ENCODE measurements at places on chromosomes 13 and 19.

DNA sequence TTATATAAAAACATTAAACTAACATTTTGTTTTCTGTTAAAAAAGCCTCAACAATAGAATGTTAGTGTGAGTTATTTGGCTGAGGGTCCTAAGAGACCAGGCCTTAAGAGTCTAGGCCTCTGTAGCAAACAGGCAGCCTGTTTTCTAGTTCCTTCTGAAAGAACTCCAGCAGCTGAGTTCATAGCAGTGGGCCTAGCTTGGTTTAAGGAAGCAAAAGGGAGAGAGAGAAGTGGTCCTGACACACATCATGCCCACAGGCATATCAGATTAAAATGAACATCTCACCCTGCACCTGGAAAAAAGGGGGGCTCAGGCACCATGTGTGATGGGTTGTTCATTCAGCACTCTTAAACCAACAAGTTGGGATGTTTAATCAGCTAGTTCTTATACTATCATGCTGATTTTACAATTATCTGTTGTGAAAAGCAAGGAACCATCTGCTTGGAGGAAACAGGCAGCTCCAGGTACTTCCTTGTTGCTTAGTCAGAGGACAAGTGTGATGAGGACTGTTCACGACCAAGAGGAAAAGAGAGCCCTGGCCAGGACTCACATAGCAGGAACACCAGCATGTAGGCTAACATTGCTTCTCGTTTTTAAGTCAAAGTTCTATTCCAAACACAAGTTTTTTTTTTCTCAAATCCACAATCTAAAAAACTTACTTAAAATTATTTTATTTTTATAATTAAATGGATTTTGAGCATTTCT is 81.3 kb upstream of the FRY start:
- no peak for DNase-seq

- DNase-seq = no peak
Measured at GRCh38 chr13:27524981-27525975, 74.9 kb upstream of the MTIF3 start.

DNA sequence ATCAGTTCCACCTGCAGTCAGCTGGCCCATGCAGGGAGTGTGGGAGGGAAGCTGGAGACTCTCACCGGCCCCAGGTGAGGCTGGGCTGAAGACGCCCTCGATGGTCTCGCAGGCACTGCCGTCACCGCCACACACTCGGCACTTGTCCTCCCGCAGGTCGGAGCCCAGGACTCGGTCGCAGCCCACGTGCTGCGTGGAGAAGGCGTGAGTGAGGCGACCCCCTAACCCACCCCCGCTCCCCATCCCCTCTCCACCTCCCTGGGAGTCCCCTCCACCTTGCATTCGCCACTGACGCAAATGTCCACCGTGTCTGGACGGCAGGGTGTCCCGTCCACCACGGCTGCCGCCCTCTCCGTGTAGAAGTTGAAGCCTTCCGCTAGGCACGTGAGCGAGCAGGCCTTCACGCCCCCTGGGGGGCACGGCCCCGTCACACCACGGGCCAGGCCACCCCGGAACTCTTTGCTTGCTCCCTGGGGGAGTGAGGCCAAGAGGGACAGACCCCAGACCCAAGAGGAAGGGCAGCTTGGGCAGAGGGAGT is 12.0 kb upstream of the MYO1F start:
- DNase-seq = no peak

GRCh38 chr19:47190167-47190727 is 40.8 kb downstream of the BBC3 start:
- DNase-seq = peak; percentile 22

GRCh38 chr19:755063-755462 is 4.2 kb downstream of the MISP start:
- no peak for DNase-seq

DNA sequence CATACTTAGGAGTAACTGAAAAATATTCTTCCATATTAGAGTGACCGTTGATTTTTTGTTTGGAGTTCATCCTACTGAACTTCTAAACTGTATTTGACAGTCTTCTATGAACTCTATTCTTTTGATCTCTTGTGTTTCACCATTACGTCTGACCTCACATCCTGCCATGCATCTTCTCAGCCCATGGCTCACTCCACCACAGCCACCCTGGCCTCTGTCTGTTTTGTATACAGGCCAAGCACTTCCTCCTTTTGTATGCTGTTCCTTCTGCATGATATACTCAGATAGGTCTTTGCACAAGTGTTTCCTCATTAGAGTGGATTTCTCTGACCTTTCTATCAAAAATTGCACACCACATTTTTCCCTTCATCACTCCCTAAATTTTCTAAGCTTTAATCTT is 119.9 kb downstream of the MAB21L1 start:
- no peak for DNase-seq

DNA sequence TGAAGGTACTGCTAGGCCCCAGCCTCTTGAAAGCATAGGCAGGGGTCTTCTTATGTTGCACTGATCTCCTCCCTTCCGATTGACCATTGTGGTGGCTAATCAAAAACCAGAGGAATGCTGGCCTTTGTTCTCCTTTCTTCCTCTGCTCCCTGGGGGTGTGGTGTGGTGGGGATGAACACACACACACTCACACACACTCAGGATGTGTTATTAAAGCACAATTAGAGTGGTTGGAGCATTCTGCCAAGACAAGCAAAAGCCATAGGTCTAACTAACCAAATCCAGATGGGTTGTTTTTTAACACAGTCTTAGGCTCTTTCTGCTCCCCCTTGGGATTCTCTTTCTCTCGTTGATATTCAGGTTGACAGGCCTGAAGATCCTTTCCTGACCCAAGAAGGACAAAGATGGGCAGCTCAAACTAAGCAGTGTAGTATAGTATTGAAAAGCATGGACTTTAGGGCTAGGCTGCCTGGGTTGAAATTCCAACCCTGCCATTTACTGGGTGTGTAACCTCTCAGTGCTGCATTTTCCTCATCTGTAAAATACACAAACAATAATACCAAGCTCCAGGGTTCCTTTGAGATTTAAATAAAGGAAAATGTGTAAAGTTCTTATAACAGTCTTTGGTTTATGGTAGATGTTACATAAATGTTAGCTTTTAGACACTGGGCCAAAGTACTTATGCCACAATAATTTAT is 25.5 kb upstream of the DGKH start:
- no peak for DNase-seq

DNA sequence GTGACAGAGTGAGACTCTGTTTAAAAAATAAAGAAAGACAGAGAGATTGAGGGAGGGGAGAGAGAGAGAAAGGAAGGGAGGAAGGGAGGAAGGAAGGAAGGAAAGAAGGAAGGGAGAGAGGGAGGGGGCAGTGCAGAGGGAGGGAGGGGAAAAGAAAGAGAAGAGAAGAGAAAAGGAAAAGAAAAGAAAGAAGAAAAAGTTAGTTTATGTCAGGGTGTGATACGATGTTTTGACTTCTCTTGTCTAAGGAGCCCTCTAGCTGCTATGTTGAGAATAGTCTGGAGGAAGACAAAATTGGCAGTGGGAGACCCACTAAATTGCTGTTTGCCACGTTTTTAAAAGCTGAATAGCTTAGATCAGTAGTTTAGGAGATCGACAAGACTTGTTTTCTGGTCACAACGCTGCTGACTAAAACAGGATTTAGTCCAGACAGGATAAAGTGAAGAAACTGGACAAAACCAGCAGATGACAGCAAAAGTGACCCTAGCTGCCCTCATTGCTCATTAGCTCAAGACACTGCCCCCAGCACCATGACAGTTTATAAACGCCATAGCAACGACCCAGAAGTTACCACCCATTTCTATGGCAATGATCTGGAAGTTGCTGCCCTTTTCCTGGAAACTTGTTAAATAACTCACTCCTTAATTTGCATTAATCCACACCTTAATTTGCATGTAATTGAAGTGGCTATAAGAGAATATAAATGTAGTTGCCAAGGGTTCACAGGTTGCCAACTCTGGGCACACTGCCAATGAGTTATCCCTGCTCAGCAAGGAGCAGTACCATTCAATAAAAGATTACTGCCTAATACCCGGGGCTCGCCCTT is 11.1 kb downstream of the TEX101 start:
- no peak for DNase-seq

- no peak for DNase-seq
Measured at GRCh38 chr13:79735228-79735627, 254.3 kb downstream of the NDFIP2 start.

DNA sequence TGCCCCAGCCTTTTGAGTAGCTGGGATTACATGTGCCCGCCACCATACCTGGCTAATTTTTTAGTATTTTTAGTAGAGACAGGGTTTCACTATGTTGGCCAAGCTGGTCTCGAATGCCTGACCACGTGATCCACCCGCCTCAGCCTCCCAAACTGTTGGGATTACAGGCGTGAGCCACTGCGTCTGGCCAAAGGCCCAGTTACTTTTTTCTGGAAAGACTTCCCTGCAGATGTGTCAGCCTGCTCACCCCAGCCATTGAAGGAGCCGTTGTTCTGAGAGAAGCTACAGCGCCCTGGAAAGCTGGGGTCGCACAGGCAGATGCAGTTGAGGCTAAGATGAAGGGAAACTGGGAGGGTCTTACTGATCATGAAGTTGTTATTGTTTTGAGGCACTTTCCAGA is 7.9 kb upstream of the ZNF626 start:
- DNase-seq = no peak

DNA sequence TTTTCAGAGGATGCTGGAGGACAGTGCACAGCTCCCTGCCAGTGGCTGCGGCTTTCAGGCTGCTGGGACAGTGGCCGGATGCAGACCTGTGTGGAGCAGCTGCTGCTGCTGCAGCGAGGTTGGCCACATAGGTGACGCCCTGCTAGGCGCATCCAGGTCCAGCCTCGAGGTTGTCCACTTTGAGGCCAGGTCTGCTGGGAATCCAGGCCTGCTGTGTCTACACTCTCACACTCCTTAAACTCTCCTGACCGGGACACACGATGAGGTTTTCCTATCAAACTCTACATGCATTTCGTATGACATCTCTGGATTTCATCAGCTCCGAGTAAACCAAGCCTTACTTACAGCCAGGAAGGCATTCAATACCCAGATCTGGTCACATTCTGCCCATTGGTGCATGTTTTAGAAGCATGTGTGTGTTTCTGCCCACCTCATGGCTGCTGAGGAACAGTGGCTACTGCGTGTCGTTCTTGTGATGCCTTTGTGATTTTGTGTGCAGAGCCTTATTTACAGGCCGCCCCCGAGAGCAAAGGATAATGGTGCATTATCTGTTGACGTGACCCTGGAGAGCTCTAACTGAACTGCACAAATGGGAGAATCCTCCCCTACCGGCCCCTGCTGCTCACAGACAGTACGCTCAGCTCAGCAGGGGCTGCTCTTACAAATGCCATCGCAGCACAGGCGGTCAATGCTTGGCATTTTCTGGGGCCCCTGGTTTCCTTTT is 12.3 kb upstream of the MCF2L start:
- DNase-seq = no peak

DNA sequence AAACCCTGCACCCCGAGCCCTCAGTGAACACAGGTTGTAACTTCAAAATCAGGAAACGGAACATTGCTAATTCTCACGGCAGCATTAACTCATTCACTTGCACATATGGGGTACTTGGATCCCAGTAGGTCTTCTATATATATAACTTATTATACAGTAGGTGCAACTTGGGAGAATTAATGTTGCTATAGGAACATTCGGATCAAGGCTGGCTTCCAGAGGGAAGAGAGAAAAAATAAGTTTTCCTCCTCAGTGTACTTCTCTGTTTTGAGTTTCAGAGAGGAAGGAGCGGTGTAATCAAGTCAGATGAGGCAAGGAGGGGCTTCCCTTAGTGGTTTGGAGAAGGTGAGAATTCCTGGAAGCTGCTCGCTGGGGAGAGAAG is 90.9 kb upstream of the ZNF507 start:
- DNase-seq = no peak

- DNase-seq = no peak
Measured at GRCh38 chr13:41588899-41589298, 131.5 kb downstream of the RGCC start.

- no peak for DNase-seq
Measured at GRCh38 chr13:27621116-27621365, 651 bp upstream of the POLR1D start.

DNA sequence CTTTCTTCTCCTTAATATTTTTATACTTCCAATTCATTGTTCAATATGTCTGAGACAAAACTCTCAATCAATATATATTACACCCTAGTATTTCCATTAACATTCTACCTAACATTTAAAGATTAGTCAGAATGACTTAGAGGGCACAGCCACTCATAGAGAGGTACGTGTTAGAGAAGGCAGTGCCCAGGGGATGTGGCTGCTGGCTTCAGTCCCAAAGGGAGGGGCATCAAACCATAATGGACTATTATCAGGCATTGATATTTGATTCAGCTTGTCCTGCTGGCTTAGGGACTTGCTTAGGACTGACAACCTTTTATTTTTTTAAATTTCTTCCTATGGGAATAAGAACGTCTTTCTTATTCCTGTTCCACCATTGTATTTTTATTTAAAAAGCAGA is 1392.0 kb upstream of the ATXN8OS start:
- no peak for DNase-seq

GRCh38 chr19:54207676-54207982 is 7.0 kb downstream of the RPS9 start:
- DNase-seq = no peak

DNA sequence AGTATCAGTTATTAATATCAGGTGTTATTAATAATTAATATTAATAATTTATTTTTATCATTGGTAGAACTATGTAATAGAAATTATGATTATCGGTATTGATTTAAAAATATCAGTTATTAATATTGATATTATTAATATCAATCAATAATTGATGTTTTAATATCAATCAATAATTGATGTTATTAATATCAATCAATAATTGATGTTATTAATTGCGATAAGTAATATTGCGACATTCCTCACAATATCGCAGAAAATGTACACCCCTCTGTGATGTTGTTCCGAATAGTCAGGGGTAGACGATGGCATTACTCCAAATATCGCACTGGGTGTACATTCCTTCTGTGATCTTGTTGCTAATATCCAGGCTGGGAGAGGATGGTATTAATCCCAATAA is 3.7 kb upstream of the RGCC start:
- DNase-seq = no peak

Data from HuH-7.5 (cell line).